ENCODE measurements at places on chromosomes 2 and 18.

DNA sequence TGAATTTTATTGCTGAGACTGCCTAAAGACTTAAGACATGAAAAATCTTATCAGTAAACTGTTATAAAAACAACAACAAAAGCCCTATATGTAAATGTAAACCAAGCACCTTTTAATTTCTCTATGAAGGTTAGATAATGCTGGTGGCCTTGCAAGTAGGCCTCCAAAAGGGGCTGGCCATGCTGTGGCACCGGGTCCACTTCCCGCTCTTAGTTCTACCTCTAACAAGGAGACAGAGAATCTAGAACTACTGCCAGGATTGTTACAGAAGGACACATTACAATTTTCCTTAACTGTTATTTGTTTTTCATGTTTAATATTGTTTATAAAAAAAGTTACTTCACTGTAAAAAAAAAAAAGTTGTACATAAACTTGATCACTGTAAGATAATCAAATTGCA is 49.0 kb downstream of the UGP2 start:
- no peak for DNase-seq

DNA sequence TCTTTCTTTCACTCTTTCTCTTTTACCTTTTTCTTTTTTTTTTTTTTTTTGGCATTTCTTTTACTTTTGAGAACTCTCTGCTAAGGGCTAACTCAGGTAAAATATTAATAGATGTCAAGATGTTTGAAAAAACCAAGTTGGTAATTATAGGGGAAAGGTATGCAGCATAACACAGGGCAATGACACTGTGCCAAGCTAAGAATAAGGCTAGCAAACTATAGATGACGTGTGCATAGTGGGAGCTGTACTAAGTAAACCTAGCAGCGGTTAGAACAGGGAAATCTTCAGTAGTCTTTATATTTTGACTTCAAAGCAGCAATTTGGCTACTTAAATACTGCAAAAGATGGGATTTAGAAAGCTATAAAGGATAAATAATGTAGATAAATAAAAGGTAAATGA is 415.4 kb upstream of the RGPD4 start:
- no peak for DNase-seq

- no peak for DNase-seq
These were observed 83.1 kb downstream of the TMEM182 start for GRCh38 chr2:102844911-102845310.

- no peak for DNase-seq
These were observed 12.4 kb downstream of the HS6ST1 start for GRCh38 chr2:128306081-128306930.

- no peak for DNase-seq
These were observed 1229.7 kb upstream of the CRIM1 start for GRCh38 chr2:35125871-35126270.

DNA sequence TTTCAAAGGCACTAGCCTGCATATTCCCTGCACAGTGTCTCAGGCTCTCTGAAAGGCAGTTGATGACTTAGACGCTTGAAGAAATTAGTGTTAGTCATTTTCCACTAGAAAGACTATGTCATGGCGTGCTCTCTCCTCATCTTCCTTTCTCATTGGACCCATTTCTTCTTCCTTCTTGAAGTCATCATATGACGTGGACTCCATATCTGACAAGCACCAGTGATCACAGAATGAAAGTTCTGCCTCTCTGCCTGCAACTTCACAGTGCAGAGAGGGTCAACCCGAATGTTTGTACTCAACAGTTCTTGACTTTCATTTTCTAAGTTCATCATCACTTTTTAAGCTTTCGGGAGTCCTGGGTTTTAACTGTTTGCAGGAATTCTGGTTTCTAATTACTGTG is 63.7 kb upstream of the CYRIA start:
- DNase-seq = no peak

GRCh38 chr2:169562519-169562918 is 11.1 kb downstream of the FASTKD1 start:
- DNase-seq = no peak

DNA sequence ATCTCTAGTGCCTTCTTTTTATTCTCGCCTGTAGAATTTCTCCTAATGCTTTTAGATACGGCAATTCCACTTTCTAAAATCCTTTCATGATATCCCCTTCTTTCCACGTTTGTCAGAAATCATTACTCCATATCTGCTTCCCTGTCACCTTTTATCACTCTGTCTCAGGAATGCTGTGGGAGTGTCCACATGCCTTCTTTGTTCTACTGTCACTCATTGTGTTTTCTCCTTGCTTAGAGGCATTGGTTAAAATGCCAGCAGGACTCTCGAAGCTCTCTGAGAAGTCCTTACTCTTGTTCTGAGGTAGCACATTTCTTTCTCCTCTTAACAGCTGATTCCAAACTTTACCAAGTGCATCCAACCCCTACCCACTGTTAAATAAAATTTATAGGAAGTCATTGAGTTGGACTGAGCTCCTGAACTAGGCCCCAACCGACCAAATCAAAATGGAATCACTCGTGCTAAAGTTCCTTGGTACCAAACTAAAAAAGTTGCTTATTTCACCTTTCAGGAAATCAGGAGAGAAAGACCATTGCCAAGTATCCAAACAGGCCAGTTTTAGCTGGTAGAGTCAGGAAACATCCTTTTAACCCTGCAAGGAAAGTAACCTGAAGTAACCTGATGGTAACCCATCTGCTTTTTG is 10.6 kb upstream of the GALNT5 start:
- no peak for DNase-seq

- DNase-seq = no peak
These were observed 233.5 kb downstream of the TGIF1 start for GRCh38 chr18:3683483-3683882.

DNA sequence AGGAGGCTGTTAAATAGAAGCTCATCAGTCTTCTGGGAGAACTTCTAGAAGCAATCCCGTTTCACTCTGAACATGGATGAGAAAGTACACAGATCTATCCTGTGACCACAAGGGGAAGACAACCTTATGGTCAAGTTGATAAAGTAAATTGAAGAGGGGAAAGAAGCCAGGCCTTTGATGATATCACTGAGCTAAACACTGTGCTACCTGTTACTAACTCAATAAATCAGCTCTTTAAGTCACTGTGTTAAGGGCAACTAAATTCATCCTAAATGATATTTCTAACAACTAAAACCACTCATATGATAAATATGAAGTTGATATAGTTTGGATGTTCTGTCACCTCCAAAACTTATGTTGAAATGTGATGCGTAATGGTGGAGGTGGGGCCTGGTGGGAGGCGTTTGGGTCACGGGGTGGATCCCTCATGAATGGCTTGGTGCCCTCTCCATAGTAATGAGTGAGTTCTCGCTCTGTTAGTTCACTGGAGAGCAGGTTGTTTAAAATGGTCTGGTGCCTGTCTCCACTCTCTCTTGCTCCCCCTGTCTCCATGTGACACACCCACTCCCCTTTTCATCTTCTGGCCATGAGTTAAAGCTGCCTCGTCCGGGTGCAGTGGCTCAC is 23.6 kb downstream of the OLA1 start:
- DNase-seq = no peak

GRCh38 chr2:54638103-54638502 is 85.4 kb upstream of the EML6 start:
- DNase-seq = no peak

DNA sequence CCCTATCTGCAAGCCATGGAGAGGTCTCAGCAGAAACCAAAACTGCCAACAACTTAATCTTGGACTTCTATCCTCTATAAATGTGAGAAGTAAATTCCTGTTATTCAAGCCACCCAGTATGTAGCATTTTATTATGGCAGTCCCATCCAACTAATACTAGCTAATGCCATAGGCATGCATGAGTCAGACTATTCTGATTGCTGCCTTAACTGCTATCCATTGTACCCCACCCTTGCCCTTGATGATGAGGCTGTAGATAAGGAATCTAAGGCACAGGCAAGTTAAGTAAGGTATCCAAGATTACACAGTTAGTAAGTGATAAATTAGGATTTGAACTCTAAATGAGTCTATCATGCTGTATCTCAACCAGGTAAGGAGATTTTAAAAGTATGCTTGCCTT is 223.0 kb downstream of the UBE2E3 start:
- DNase-seq = no peak

DNA sequence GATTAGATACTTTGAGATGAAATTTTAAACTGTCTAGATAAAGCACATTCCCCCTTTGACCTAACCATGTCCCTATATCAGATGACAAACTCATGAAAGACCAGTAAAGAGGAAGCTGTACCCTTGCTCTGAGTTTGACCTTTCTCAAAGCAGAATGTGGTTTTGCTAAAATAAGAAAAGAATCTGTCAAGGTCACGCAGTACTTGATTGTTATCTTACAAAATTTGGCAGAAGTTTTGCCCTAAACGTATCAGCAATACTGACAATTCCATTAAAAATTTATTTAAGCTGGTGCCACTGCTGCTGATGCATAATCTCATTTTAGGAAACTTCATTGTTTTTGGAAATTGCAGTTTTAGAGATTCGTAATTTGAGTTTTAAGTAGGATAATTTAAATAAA is 31.2 kb upstream of the GALM start:
- peak; percentile 57 for DNase-seq

DNA sequence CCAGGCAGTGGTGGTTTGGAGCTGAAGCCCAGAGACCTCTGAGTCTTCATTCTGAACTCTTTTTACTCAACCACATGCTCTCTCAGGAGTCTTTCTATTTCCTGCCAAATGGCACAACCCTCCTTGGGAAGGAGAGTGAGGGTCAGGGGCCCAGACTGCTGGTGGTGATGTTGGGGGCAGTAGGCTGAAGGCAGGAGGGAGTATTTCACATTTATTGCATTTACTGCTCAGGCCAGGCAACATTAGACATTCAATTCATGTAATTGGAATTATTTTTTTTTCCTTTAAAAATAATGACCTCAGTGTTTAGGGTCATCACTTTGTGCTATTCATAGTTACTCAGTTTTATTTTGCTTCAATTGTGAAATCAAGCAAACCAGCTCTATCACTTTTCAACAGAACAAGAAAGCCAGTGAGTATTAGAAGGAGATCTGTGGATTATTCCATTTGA is 311.3 kb upstream of the NT5C1B start:
- no peak for DNase-seq

Measured in AML-193 (cell line).